ENCODE measurements at places on chromosomes 16 and 17. TPM values are rescaled to one million over a fixed set of nuclear protein-coding genes. Genes with fewer than 3 reads are reported as not detected.

The NPIPA3 gene
- polyA plus RNA-seq: not detected

The MARVELD3 gene
- not detected for polyA plus RNA-seq

The MAP2K4 gene
- 12.2 TPM for polyA plus RNA-seq

The SKA2 gene
- 30.4 TPM for polyA plus RNA-seq

The CX3CL1 gene
- 0.89 TPM for polyA plus RNA-seq

The RASD1 gene
- polyA plus RNA-seq: 1.4 TPM
